ENCODE measurements at places on chromosomes 1 and 21.

GRCh38 chr1:100034470-100034869 lies 64.7 kb downstream of the SLC35A3 start:
- H3K4me3 ChIP-seq = no peak overlapping the region
- H3K27ac ChIP-seq = no peak overlapping the region

- no peak for DNase-seq
- no peaks in the 10 kb centered on the region for H3K27me3 ChIP-seq
- H3K36me3 ChIP-seq = no peaks in the 10 kb centered on the region
- H3K4me3 ChIP-seq = no peak overlapping the region
Measured at GRCh38 chr1:51988254-51988653, 2.2 kb downstream of the RAB3B start.

DNA sequence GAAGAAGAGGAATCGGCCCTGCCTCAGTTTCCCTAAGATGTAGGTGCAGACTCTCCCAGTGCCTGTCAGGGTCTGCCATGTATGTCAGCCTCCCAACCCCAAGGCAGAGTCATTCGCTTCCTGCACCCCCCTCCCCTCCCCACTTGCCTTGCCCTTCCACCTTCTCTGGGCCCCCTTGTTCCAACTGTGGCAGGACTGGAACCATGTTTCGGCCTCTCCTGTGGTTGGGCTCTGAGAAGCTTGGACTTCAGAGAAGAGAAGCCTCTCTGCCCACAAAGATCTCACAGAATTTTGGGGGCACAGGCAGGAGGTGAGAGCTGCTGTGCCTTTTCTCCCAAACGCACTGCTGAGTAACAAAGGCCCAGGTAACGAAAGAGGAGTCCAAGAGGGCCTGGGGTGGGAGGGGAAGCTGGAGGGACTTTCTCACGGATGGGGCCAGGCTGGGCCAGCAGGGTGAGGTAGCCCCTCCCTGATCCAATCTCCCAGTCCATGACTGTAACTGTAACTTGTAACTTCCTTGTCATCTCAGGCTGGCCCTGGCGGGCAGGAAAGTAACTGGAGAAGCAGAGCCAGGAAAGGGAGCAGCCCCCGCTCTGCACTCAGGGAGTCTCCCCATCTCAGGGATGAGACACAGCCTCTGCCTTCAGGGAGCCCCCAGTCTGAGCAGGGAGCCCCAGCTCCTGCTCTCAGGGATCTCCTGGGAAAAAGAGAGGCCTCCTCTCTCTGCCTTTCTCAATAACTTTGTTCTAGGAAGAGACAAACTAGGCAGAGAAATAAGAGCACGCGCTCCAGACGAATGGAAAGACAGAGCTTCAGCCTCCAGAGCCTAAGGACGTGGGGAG lies 11.3 kb downstream of the CRABP2 start:
- no peak overlapping the region for H3K27ac ChIP-seq
- H3K36me3 ChIP-seq = no peaks in the 10 kb centered on the region
- H3K4me3 ChIP-seq = no peak overlapping the region
- no peaks in the 10 kb centered on the region for H3K27me3 ChIP-seq
- no peak for DNase-seq

GRCh38 chr1:246875041-246876026 lies 56.4 kb downstream of the AHCTF1 start:
- no peaks in the 10 kb centered on the region for H3K4me1 ChIP-seq
- H3K4me3 ChIP-seq = no peak overlapping the region
- no peaks in the 10 kb centered on the region for H3K27me3 ChIP-seq
- H3K27ac ChIP-seq = no peak overlapping the region

- H3K27ac ChIP-seq = no peak overlapping the region
- H3K27me3 ChIP-seq = no peaks in the 10 kb centered on the region
- H3K36me3 ChIP-seq = no peaks in the 10 kb centered on the region
Measured at GRCh38 chr21:44272284-44272858, 10.7 kb upstream of the DNMT3L start.

DNA sequence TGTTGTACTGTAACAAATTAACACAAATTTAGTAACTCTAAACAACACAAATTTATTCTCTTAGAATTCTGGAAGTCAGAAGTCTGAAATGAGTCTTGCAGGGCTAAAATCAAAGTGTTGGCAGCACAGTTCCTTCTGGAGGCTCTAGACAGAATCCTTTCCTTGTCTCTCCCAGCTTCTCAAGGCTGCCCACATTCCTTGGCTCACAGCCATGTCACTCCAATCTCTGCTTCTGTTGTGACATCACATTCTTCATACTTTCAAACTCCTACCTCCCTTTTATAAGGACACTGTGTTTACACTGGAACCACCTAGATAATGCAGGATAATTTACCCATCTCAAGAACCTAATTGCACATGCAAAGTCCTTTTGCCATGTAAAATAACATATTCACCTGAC lies 225.0 kb upstream of the PRMT6 start:
- H3K4me3 ChIP-seq = no peak overlapping the region
- H3K36me3 ChIP-seq = no peaks in the 10 kb centered on the region
- no peak overlapping the region for H3K27ac ChIP-seq
- no peak for DNase-seq

GRCh38 chr1:29202053-29202452 lies 20.4 kb upstream of the SRSF4 start:
- H3K36me3 ChIP-seq = no peaks in the 10 kb centered on the region
- peak overlapping the region; percentile 88 for H3K27ac ChIP-seq
- H3K4me1 ChIP-seq = no peaks in the 10 kb centered on the region
- DNase-seq = no peak
- no peak overlapping the region for H3K4me3 ChIP-seq
- no peaks in the 10 kb centered on the region for H3K27me3 ChIP-seq

- no peaks in the 10 kb centered on the region for H3K4me1 ChIP-seq
- no peak overlapping the region for H3K27ac ChIP-seq
- peaks cover 2% of the 10 kb centered on the region for H3K36me3 ChIP-seq
- no peaks in the 10 kb centered on the region for H3K27me3 ChIP-seq
Measured at GRCh38 chr1:25216123-25216522, 16.2 kb downstream of the SYF2 start.

DNA sequence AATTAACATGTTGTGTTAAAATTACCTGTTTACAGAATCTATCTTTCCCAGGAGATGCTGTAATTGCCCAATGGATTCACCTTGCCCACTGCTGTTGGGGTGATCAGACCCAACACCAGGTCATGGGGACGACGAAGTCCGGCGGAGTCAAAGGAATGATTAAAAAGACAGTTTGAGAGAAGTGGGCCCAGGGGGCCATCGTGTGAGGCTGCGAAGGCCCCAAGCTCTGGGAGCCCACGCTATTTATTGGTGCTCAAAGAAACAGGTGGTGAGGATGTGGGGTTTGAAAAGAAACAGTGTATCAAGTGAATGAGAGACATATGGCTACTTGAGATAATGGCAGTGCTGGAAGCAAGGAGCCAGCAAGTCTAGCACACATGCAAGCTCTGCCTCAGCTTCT lies 16.3 kb upstream of the L1TD1 start:
- peaks cover 2% of the 10 kb centered on the region for H3K27me3 ChIP-seq
- no peak overlapping the region for H3K4me3 ChIP-seq
- no peaks in the 10 kb centered on the region for H3K4me1 ChIP-seq
- H3K27ac ChIP-seq = no peak overlapping the region
- no peaks in the 10 kb centered on the region for H3K36me3 ChIP-seq

GRCh38 chr1:114609026-114609425 lies 27.6 kb upstream of the BCAS2 start:
- no peaks in the 10 kb centered on the region for H3K4me1 ChIP-seq
- no peaks in the 10 kb centered on the region for H3K27me3 ChIP-seq
- DNase-seq = no peak
- peaks cover 4% of the 10 kb centered on the region for H3K36me3 ChIP-seq
- H3K4me3 ChIP-seq = no peak overlapping the region
- no peak overlapping the region for H3K27ac ChIP-seq

Data from aorta (tissue), 5 donors.